ENCODE measurements at places on chromosomes 11 and 22. TPM values are rescaled to one million over a fixed set of nuclear protein-coding genes. Genes with fewer than 3 reads are reported as not detected.

The POU2AF3 gene
- 1.2 TPM for total RNA-seq

The SMIM35 gene
- not detected for total RNA-seq

The SCT gene
- not detected for total RNA-seq

The TSGA10IP gene
- total RNA-seq, result not detected

The ABCC8 gene
- 1.4 TPM for total RNA-seq

The DCDC1 gene
- total RNA-seq, result 0.60 TPM
